GM23248 (cell line): ENCODE measurements at places on chromosomes 12 and 14. TPM values are rescaled to one million over a fixed set of nuclear protein-coding genes. Genes with fewer than 3 reads are reported as not detected.

DNA sequence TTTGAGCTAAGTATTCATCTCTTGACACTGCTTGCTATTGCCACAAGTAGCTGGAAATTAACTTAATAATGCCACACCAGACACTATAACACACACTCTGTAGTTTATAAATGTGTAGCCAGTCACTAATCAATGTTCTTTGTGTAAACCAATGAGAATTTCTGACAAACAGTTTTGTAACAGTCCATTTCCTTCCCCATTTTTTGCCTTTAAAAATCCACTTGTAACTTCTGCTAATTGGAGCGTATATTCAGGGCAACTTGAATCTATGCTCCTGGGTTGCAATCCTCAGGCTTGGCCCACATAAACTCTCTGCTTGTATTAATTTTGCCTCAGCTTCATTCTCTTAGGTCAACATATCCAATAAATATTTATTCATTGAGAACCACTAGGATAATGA lies 125.0 kb upstream of the DHRS4 start:
- H3K27me3 ChIP-seq: peaks cover 64% of the 10 kb centered on the region
- no peaks in the 10 kb centered on the region for H3K36me3 ChIP-seq
- DNase-seq: no peak
- H3K4me3 ChIP-seq: no peak overlapping the region

DNA sequence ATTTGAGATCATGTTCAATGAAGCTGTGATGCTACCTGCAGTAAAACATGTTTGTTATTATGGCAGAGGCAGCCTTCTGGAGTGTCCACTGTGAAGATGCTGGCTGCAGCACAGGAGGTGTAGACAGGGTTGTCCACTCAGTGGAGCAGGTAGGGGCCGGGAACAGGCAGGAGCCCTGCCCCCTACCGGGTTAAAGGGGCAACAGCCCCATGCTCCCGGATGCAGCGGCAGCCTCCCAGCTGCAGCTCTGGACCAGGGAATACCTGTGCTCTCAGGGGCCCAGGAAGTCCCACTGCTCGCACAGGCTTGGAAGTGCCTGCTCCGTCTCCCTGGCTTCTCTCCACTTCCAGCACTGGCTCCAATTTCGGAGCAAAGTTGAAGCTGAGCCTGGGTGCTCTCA lies 401.6 kb downstream of the FOXG1 start:
- no peaks in the 10 kb centered on the region for H3K36me3 ChIP-seq
- no peak overlapping the region for H3K4me3 ChIP-seq
- no peak for DNase-seq

A2ML1 gene
- total RNA-seq: not detected in 2 replicates

OAS1 gene
- total RNA-seq: not detected in 2 replicates
